Hematopoietic multipotent progenitor cell treated with erythropoietin and hydrocortisone succinate and interleukin-3 and kit ligand, for 4 days (in vitro differentiated cells): ENCODE measurements at places on chromosomes 2 and 18.
A peak's percentile ranks its signal among the peaks of the same experiment; 100 is the strongest.

DNA sequence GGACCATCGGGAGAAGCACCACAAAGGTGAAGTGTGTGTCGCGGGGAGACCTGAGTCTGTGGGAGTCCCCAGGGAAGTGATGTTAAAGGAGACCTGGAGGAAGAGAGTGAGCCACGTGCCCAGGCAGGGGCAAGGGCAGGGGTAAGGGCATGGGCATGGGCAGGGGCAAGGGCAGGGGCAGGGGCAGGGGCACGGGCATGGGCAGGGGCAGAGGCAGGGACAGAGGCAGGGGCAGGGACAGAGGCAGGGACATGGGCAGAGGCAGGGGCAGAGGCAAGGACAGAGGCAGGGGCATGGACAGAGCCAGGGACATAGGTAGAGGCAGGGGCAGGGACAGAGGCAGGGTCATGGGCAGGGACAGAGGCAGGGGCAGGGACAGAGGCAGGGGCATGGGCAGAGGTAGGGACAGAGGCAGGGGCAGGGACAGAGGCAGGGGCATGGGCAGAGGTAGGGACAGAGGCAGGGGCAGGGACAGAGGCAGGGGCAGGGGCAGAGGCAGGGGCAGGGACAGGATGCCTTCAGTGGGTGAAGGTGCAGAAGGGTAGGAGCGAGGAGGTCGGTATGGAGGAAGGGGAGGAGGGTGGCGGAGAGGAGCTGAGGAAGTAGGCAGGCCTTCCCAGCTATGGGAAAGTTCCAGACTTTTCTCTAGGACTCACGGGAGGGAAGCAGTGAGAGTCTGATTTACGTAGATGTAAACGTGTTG lies 33.3 kb downstream of the NTSR2 start:
- no peak for DNase-seq

DNA sequence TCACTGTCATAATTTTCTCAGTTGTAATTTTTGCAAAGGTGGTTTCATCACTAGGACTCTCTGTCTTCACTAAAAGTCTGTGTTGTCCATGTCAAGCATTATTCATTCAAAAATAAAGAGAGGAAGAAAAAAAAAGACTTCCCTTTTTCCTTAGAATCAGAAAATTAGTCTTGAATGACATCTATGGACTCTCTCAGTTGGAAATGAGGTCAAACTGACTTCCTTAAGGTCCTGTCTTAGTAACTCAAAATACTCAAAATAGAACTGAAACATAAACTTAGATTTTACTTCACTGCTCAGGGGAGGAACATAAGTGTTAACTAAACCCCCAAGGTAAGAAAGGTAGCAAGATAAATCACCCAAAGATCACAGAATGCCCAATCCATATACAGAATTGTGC lies 2.2 kb upstream of the ZNF407 start:
- DNase-seq, result no peak

DNA sequence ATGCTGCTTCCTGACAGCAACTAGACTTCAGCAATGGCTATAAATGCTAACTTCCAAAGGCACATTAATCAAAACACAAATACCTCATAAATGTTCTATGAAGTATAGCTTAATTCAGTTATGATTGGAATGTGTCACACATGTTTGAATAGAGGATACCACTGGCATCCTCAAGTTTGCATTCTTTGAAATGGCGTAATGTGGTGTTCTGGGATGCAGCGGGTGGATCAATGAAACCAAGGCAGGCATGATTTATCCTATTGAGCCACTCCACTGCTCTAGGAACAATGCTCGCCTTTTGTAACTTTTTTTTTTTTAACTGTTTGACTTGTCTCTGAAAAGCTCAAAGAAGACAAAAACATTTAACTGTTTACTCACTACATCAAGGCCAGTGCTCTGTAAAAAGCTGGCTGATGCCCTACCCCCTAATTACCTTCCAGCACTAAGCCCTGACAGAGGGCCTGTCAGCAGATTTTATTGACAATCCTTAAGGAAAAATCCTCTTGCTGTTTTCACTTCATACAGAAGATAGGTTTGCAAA lies 278.8 kb upstream of the SESTD1 start:
- DNase-seq, result no peak

- no peak for DNase-seq
Observed at GRCh38 chr2:172596776-172597175, 40.9 kb downstream of the PDK1 start.

DNA sequence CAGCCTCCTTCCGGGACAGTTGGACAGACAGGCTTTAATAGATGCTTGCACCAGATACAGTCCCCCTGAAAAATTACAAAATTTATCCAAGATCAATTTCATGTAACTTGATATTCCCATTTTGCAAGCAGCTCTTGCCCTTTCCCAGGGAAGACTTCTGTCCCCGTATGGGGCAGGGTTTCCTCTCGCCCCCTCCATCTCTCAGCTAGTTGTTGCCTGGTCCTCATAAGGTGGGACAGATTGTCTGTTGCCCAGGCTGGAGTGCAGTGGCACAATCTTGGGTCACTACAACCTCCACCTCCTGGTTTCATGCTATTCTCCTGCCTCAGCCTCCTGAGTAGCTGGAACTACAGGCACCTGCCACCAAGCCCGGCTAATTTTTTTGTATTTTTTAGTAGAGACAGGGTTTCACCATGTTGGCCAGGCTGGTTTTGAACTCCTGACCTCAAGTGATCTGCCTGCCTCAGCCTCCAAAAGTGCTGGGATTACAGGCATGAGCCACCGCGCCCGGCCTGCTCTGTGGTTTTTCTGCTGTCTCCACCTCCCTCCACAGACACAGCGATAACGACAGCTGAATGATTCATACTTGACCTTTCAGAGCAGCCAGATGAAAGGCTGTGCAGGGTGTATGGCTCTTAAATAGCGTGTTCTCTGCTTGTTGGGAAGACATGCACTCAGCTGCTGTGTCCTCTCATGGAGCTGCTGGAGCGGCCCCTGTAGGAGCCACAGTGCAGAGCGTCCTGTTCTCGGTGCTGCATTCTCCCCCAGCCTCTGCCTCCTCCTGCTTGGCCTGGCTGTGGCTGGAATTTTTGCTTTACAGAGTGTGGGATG lies 61.4 kb downstream of the TTC39C start:
- peak; percentile 94 for DNase-seq
